ENCODE measurements at places on chromosomes 12 and 14. TPM values are rescaled to one million over a fixed set of nuclear protein-coding genes. Genes with fewer than 3 reads are reported as not detected.

The VDR gene
- not detected for total RNA-seq

The ACACB gene
- 9.7 TPM for total RNA-seq

The RNASE7 gene
- not detected for total RNA-seq

The VRTN gene
- not detected for total RNA-seq

The DNM1L gene
- 293 TPM for total RNA-seq

The PTPRB gene
- total RNA-seq = 13.8 TPM

The PLCZ1 gene
- not detected for total RNA-seq

The TULP3 gene
- 17.2 TPM for total RNA-seq

The COL2A1 gene
- total RNA-seq = 0.31 TPM

The TPPP2 gene
- total RNA-seq = not detected

The SERPINA1 gene
- total RNA-seq = 1.9 TPM

The ARHGDIB gene
- 14.7 TPM for total RNA-seq

The ZC2HC1C gene
- total RNA-seq = 2.8 TPM

The NCAPD2 gene
- total RNA-seq = 19.4 TPM

The PTPRO gene
- 283 TPM for total RNA-seq

The KRT2 gene
- total RNA-seq = not detected

The GNB3 gene
- total RNA-seq = 5.9 TPM

The ELK3 gene
- total RNA-seq = 1.9 TPM

The TAS2R19 gene
- 41.9 TPM for total RNA-seq

The FGF6 gene
- total RNA-seq = not detected

The EID3 gene
- total RNA-seq = 16.6 TPM

The ASIC1 gene
- total RNA-seq = 37.6 TPM

The RASSF9 gene
- 0.94 TPM for total RNA-seq

The MSI1 gene
- 15.0 TPM for total RNA-seq

The POLR3B gene
- total RNA-seq = 16.6 TPM

The PIWIL1 gene
- total RNA-seq = not detected

The SRRM4 gene
- 19.7 TPM for total RNA-seq

The CACNA1C gene
- 54.8 TPM for total RNA-seq

The KRT83 gene
- not detected for total RNA-seq

The ASCL1 gene
- total RNA-seq = 15.0 TPM

The GZMH gene
- total RNA-seq = not detected

The EML1 gene
- total RNA-seq = 200 TPM

The CLEC6A gene
- not detected for total RNA-seq

The VIPAS39 gene
- 35.1 TPM for total RNA-seq

The MARCHF9 gene
- 18.8 TPM for total RNA-seq

The EIF2S3B gene
- total RNA-seq = 0.94 TPM
